ENCODE measurements at places on chromosomes 6 and 20.

GRCh38 chr6:92587525-92587924, 831.8 kb downstream of the EPHA7 start:
- DNase-seq: no peak

DNA sequence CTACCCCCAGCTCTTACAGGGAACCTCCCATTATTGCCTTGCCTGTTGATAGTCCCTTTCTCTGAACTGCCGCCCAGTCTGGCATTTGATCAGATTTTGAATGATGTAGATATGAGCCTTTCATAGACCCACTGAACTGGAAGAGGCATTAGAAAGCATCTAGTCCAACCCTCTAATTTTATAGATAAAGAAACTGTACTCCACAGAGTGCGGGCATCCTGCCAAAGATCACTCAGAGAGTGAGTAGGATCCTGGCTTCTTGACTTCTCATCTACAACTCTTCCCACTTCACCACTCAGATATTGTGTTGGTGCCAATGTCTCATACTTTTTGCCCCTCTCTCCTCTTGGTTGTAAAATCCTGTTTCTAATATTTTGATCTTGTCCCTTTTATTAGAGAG, 179.2 kb upstream of the BMP2 start:
- no peak for DNase-seq

GRCh38 chr20:4046311-4046924, 31.1 kb upstream of the RNF24 start:
- DNase-seq: no peak

- no peak for DNase-seq
These were observed at the start of gene EYA2 for GRCh38 chr20:46894579-46894958. Gene EYA2 (plus strand): TSS chr20:46894843. CDS start chr20:46990011, 95,168 bp downstream.

GRCh38 chr6:83459663-83460062, 28.8 kb upstream of the ME1 start:
- no peak for DNase-seq

- no peak for DNase-seq
These were observed 18.5 kb upstream of the ZC3H12D start for GRCh38 chr6:149503276-149503675.

- no peak for DNase-seq
These were observed 97.0 kb upstream of the F13A1 start for GRCh38 chr6:6417475-6417874.

GRCh38 chr6:127366282-127367022, 23.0 kb upstream of the ECHDC1 start:
- peak; percentile 16 for DNase-seq

DNA sequence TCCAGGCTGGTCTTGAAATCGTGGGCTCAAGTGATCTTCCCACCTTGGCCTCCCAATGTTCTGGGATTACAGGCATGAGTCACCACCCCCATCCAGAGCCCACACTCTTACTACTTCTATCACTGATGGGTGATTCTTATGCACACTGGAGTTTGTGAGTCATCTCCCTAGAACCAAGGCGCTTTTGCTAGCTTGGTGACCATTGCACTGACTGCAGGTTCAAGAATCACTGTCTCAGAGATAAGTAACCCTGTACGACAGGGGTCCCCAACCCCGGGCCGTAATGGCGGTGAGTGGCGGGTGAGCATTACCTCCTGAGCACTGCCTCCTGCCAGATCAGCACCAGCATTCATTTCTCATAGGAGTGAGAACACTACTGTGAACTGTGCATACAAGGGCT, 118.8 kb downstream of the MAP3K7 start:
- peak; percentile 37 for DNase-seq

GRCh38 chr20:19407196-19407595, 194.8 kb downstream of the SLC24A3 start:
- no peak for DNase-seq

- no peak for DNase-seq
These were observed 6.3 kb upstream of the GJA1 start for GRCh38 chr6:121428872-121429756.

GRCh38 chr6:62681108-62681507, 395.1 kb upstream of the KHDRBS2 start:
- no peak for DNase-seq

GRCh38 chr20:38231531-38232121, 28.9 kb downstream of the KIAA1755 start:
- no peak for DNase-seq

- peak; percentile 36 for DNase-seq
These were observed 52.2 kb downstream of the MRPL14 start for GRCh38 chr6:44074813-44075646.

GRCh38 chr6:110378552-110378951, 20.4 kb upstream of the METTL24 start:
- peak; percentile 84 for DNase-seq

GRCh38 chr6:156427345-156427744, 349.8 kb upstream of the ARID1B start:
- DNase-seq: no peak

DNA sequence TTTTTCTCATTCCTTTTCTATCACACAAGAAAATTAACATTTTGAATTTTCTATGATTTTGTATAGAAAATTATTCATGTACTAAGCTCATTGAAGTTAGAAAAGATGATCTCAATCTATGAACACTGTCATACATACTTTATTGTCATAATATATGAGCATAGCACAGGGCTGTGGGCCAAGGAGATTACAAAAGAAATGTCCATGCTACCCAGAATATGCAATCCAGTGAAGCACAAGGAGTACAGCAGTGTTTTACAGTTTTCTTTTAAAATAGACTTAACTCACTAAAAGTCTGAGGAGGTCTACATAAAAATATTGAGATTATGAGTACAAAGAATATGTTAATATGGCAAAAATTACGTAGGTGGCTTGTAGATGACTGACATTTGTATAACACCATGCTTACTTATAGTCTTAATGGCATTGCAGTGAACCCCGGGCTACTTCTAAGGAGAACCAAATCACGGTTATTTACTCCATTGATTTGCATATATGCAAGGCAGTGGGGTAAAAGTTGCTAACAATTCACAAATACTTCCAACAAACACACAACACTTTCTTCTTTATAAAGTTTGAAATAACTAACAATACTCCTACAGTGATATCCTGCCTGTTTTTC, 257.1 kb downstream of the BCKDHB start:
- DNase-seq: no peak

- peak; percentile 11 for DNase-seq
These were observed 58.5 kb downstream of the PREX1 start for GRCh38 chr20:48769069-48769983.

DNA sequence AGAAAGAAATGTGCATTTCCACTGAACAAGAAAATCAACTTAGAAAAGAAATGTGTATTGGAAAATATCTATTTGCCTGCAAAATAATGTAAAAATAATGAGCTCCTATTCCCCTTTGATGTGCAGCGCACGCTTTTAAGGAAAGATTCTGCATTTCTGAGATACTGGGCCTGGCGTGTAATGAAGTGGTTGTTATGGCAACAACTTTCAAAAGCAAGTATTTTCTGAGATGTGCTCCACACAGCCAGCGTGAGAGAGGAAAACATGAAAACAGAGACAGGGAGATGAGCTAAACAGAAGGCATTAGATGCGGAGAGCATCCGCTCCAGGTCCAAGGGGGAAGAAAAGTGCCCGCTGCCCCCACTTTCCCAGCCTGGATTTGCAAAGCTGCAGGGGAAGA, 39.1 kb upstream of the GTSF1L start:
- no peak for DNase-seq

DNA sequence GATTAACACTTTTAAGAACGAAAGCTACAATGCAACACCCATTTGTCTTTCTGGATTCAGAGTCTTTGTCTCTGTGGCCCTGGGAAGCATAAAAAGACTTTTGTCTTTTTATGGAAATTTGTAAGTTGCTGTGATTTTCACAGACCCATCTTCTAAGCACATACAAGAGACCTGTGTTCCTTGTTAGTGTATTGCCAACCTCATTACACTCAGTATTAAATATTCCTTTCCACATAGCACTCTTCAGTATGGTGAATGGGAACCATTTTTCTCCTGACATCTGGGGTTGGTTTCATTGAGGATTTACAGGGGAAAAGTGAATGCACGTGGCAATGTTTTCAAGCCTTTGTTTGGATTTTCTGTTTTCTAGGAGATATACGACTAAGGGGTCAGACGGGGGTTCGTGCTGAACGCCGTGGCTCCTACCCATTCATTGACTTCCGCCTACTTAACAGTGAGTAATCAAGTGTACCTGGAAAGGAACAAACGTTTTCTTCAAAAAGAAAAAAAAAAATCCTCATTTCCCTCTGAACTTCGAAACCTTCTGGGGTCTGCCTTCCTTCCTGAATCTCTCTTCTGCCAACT, 141.7 kb downstream of the MTFR2 start:
- no peak for DNase-seq

GRCh38 chr6:84141521-84141920, 85.9 kb downstream of the CEP162 start:
- DNase-seq: no peak

DNA sequence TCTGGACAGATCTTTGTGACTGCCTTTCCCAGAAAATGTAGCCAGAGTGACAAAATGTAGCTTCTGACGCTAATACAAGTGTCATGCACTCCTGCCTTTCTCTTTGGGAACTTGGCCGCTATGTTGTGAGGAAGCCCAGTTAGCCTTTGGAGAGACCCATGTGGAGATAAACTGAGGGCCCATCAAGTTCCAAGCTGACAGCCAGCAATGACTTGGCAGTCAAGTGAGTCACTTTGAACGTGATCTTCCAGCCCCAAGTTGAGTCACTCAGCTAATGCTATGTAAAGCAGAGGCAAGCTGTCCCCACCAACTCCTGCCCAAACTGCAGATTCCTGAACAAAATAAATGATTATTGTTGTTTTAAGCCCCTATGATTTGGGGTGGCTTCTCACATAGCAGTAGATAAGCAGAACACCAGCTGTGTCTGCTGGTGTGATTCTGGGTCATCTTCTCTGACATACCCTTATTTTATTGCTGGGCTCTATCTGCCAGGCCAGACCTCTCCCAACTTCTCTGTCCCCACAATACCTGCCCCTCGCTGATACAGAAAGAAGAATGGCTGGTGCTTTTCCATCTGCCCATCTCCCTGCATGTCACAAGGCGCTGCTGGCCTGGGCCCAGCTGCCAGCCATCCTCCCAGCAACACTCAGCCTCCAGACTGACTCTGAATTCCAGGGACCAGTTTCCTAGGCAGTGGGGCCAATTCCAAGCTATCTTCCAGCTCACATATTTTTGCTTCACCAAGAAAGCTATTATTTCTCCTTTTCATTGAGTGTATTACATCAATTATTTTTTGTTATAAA, 274.8 kb downstream of the LRFN2 start:
- no peak for DNase-seq

DNA sequence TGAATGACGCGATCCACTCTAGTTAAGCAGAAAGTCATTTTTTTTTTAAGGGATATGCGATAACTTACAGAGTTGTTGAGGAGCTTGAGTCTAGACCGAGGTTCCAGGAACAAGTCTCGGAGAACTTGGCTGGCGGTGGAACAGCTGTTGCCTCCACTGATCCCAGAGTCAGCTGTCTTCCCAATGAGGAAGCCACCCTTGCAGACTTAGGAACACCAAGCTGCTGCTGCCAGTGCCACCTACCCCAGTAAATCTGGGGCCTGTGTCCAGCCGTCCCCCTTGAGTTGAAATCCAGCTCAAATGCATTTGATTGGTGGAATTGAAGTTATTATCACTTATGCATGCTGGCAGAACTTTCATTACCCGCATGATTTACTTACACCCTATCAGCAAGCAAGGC, 6.7 kb downstream of the PFDN4 start:
- no peak for DNase-seq

- DNase-seq: no peak
These were observed 193.6 kb upstream of the CST7 start for GRCh38 chr20:24755411-24755922.

DNA sequence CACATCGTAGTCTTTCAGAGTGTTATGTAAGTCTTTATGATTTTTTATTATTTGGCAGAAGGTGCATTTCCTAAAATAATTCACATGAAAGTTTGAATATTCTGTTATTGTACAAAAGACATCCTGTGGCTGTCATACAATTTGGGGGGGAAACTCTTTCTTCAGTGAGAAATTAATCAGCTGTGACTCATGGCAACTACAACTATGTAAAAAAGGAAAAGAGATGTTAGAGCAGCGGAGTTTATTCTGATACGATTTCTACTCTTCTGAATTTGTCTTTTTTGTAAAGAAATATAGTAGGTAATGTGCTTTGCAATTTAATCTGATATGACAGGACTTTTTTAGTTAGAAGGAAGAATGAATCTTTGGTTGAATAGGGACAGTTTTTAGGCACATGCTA, 14.2 kb downstream of the COL19A1 start:
- no peak for DNase-seq

DNA sequence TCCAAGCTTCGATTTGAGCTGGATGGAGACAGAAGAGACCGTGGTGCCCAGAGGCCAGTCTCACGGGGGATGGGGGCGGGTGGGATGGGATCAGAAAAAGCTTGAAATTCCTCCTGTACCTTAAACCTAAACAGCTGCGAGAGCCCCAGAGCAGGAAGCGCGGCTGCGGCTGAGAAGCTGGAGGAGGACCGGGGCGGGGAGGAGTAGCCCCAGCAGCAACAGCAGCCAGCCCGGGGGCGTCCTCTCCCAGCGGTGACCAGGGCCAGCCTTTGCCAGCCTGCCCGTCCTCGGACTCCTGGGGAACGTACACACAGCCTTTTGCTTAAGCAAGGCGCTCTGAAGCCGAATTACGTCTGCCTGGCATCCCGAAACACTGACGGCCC, 17.4 kb upstream of the PRDM13 start:
- DNase-seq: peak; percentile 49

DNA sequence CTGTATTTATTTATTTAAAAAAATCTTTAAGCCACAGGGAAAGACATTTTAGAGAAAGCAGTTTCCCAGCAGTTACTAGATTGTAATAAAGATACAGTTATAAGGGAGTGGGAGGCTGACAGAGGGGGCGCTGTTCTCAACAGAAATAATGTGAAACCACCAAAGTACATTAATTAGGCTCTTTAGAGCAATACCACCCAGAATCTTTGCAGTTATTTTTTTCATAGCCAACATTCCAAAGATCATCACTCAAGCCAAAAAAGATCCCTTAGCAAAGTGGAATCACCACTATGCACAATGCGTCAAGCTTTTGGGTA, 331.3 kb upstream of the DEFB112 start:
- DNase-seq: no peak

DNA sequence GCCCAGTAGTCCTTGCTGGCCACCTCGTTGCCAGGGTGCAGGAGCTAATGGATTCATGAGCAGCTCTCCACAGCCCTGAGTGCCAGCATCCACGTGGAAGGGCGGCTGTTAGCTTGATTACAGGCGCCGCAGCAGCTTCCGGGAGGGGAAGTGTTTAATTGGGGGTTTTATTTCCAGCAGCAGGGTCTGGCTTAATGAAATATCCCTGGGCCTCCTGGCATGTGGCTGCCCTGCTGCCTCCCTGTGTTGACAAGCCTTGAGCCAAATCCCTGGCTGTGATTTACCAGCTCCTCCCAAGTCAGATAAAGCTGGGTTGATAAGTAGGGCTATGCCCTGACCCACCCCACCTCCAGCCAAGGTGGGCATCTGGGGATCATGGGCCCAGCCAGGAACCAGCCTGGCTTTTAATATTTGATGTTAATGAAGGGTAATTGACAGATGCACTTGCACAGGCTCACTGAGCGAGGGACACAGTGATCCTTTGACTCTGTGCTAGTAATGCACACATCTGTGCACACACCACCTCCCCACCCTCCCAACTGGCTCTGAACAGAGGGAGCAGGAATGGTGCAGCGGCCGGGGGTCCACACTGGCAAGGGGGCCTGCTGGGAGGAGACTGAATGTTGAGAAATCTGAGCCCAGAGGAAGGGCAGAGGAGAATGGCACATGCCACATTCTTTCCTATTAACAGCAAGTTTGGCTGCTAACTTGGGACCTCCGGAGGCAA, 13.6 kb downstream of the GLP1R start:
- DNase-seq: no peak

GRCh38 chr6:21438986-21439352, 154.6 kb upstream of the SOX4 start:
- no peak for DNase-seq
